NCI-H446 (cell line): ENCODE measurements at places on chromosomes 1 and 21.
A peak's percentile ranks its signal among the peaks of the same experiment; 100 is the strongest.

GRCh38 chr1:119286587-119287181, 81.9 kb upstream of the HAO2 start:
- DNase-seq = peak; percentile 17

DNA sequence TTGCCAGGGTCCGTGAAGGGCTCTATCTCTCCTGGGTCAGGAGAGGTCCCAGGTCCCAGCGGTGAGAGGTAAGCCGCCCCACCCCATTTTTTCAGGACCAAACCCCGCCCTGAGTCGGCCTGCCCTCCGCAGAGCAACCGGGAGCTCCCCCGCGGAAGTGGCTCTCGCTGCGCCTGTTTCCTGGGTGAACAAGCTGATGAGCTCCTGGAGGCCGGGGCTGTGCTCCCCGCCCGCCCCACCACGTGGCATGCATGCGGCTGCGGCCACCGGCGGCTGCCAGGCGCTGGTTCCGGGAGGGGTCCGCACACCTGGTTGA, 32.0 kb downstream of the ZBTB17 start:
- DNase-seq = no peak

- no peak for DNase-seq
Measured at GRCh38 chr1:169931795-169932231, 38.1 kb upstream of the SCYL3 start.

DNA sequence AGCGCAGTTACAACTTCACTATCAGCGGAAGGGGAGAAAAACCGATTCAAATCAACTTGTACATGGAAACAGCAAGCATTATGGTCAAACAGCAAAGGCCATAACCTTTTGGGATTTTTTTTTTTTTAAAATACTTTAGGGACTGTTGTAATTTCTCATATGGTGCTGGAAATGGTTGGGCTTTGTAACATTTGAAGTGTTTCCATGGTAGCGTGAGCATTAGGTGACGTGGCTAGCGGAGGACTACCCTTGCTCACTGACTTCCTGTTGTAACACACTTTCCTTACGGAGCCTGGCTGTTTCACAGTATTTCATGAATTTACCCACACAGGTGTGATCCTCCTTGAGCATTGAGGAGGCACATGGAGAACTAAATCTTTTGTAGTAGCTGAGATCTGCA, 269.5 kb downstream of the TM2D1 start:
- DNase-seq = no peak

GRCh38 chr1:32817815-32818786, 648 bp downstream of the S100PBP start:
- peak; percentile 71 for DNase-seq

DNA sequence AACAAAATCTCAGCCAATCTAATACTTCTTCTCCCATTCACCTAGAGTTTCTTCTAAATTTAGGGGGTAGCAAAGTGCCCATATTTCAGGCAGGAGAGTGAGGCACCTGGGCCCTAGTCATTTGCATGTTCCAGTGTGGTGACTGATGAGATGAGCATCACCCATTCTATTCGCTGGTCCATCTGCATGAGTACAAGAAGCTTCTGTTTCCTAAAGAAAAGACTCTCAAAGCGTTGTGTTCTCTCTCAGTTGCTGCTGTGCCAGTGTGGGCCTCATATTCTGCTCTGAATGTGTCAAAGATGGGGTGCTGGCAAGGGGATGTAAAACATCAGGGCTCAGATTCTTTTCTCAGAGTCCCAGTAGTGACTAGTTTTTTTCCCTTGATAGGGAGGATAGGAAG, 16.1 kb upstream of the DPYD start:
- DNase-seq = no peak

DNA sequence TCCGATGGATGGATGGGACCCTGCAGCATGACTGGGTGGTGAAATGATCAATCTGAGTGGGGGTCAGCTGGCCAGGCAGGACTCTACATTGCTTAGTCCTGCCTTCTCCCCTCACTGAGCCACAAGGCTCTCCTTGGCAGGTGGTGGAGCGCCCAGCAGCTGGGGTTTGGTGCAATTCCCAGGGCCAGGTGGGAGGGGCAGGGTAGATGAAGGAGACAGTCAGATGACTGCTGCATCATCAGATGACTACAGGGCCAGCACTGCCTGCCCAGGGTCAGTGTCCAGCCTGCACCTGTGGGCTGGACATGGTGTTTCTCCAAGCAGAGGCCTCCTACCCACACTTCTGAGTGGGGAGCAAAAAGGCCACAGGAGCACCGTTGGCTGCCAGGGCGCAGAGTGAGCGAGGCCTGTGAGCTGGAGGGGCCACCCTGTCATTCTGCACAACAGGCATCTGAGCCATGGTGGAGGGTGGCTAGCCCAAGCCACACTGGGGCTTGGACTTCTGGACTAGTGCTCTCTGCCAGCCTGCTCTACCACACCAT, 103.9 kb upstream of the EDN2 start:
- DNase-seq = no peak

- no peak for DNase-seq
Measured at GRCh38 chr1:109615879-109616278, 3.5 kb downstream of the GNAT2 start.

DNA sequence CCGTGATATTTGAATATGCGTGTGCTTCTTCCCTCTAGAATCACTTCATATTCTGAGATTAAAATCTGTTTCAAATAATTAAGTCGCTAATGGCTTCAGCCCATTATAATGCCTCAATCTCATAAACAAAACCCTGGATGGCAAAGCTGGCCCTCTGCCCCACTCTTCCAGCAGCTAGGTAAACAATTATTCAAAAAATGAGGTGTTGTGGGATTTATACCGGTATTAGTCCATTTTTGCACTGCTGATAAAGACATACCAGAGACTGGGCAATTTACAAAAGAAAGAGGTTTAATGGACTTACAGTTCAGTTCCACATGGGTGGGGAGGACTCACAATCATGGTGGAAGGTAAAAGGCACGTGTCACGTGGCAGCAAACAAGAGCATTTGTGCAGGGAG, 510.4 kb upstream of the ADGRL2 start:
- DNase-seq = no peak

GRCh38 chr21:42413500-42413899, 9.8 kb downstream of the UBASH3A start:
- no peak for DNase-seq

DNA sequence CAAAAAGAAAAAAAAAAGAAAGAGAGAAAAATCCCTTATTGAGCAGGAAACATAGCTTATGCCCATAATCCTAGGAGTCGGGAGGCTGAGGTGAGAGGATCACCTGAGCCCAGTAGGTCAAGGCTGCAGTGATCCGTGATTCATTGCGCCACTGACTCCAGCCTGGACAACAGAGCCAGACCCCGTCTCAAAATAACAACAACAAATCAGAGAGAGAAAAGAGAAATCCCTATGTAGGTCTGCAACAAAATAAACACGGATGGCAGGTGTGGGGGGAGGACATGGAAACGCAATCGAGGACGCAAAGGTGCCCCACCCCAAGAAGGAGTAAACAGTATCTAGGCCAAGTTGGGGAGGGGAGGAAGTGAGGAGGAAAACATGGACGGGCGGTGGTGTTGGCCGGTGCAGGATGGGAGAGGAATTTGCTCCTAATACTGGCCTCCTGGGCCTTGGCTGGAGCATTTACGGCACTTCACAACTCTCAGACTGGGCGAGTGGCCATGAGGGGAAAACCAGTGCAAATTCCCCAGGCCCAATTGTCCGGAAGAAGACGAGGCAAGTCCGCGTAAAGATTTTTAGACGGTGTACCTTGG, 609 bp upstream of the CHTOP start:
- no peak for DNase-seq

DNA sequence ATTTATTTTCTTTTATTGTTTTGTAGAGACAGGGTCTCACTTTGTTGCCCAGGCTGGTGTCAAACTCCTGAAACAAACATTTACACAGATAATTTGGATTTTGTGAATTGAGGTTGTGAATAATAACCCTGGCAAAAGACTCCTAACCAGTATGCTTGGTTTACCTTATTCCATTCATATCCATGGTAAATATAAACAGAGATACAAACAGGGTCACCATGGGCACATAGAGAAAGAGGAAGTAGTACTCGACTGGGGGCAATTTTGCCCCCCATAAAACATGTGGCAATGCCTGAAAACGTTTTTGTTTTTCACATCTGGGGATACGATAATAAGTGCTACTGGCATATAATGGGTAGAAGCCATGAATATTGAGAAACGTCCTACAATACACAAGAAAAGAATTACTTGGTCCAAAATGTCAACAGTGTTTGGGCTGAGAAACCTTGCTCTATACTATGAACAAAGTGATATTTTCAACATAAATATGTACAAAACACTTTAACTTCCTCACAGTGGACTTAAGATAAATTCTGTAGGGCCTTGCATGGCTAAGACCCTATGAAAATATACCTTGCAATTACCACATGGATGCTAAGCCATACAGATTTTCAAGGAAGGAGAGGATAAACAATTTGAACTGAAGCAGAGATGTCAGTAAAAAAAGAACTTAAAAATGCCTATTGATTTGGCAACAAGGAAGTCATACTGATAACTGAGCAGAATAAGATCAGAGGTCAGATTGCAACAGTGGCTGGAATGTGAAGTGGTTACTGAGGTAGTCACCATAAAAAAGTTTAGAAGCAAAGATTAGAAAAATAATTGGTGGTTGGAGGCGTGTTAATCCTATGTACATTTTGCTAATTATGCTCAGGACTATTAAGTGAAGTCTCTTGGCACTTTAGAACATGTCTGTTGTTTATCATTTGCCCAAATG, 27.4 kb upstream of the ASPM start:
- DNase-seq = no peak

DNA sequence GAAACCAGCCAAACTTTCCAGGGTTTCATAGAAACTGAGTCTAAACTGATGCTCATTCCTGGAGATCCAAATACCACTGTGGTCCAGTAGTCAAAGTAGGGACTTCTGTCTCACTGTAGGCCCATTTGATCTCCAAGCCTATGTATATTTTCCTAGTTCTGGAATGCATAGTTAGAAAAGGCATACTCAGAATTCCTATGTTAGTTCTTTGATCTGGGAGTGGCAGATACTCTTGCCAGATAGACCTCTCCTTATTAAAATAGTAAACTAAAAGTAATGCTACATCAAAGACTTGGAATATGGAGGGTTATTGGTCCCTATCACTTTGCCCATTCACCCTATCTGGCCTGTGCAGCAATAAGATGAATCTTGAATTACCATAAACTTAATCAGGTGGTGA, 10.4 kb upstream of the SGIP1 start:
- no peak for DNase-seq

DNA sequence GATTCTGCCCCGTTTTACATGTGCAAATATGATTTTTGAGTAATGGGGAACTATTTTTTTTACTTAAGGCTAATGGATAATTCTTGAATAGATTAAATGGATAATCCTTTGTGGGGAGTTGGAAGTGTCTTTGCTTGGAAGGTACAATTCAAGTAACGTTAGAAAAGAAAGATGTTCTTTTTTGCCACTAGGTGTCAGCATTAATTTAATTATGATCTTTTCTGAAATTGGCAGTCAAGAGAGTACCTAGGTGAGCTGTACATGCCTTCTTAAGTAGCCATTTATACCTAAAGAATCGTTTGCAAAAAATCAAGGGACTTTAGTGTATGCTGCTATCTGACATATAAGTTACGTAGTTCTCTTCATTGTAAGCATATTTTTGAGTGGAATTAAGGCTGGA, 2.2 kb downstream of the FBXO28 start:
- DNase-seq = peak; percentile 67

GRCh38 chr1:194802572-194802971, 1616.2 kb upstream of the B3GALT2 start:
- DNase-seq = no peak

GRCh38 chr1:206445911-206446356, 24.3 kb upstream of the IKBKE start:
- DNase-seq = peak; percentile 95

- DNase-seq = no peak
Measured at GRCh38 chr1:233081735-233082134, 131.3 kb downstream of the NTPCR start.

GRCh38 chr1:66231681-66232463, 302.1 kb upstream of the SGIP1 start:
- DNase-seq = no peak

DNA sequence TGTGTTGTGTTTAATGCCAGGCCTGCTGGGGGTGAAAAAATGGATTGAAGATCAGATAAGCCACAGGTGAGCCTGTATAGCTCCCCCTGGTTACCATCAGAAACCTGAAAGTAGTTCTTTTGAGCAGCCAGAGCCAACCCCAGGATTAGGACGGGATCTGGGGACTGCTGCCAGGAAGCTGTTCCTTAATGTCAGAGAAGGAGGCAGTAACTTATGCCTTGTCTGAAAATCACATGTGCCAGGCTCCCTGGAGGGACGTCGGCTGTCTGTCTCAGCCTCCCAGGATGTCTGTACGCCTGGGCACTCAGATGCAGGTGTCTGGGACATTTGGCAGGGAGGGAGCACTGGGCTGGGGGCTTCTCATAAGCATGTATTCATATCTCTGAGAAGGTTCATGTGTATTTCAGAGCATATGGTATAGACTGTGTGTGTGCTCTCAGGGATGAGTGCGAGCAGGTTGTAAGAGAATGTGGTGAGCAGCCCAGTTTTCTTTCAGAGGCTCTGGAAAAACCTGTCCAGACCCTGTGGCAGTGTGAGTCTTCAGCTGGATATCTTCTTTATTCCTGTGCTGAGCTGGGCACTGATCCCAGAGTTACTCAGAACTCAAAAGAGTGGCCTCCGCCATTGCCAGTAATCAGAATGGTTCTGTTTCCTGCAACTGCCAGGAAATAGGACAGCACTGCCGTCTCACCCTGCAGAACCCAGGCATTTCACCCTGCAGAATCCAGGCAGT, 2.8 kb downstream of the FAM43B start:
- DNase-seq = no peak

- peak; percentile 53 for DNase-seq
Measured at GRCh38 chr1:40985161-40985560, 5.7 kb downstream of the CTPS1 start.
